Activated CD4-positive, CD25-positive, alpha-beta regulatory T cell (primary cell): ENCODE measurements at places on chromosomes 2 and 18.

DNA sequence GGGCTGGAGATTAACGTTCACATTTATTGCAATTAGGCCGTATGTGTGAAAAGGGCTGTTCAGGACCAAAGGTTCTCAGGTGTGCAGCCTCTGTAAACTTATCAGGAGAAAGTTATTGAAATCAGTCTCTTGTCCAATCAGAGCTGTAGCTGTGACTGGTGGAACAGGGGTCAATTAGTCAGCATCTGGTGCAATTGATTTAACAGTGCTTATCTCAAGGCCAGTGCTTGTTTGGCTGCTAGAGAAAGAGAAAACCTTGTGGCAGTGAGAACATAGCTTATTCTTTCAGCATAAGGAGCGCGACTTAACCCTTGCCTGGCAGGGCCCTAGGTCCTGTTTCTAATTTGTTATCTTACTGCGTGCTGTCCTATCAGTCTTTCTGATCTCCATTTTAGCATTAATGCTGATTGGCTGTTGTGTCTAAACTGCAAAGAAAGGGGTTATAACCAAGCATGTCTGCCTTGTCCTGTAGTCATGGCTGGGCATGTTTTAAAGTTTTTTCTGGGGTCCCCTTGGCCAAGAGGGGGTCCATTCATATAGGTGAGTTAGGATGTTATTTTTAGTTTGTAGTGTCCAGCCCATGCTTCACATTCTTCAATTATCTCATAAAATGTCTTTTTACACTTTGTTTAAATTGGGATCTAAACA, 66.4 kb downstream of the CYB5A start:
- no peak for DNase-seq

DNA sequence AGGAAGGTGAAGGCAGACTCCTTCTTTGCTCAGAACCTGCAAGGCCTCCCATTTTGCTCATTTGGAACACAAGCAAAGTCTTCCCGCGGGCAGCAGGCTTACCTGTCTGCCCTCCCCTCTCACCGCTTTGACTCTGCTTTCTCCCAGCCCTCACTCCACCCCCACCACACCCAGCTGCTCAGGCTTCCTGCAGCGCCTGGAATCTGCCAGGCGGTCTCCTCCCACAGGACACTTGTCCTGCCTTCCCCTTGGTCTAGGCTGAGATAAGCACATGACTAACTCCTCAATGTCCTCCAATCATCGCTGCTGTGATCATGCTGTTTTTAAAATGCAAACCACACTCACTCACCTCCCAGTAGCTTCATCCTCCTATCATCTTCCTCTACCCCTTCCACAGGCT, 430.0 kb downstream of the ZNF516 start:
- DNase-seq: no peak

DNA sequence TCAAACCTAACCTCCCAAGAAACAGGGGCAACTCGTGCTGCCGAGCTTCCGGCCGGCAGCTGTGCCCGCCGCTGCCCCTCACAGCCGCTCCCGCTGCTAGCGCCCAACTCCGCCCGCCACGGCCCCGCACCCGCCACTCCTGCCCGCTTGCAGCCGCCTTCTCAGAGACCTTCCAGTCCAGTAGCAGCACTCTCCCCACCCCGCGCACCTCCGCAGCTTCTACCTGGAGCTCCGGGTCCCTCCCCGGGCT, 722 bp upstream of the C2orf15 start:
- no peak for DNase-seq

DNA sequence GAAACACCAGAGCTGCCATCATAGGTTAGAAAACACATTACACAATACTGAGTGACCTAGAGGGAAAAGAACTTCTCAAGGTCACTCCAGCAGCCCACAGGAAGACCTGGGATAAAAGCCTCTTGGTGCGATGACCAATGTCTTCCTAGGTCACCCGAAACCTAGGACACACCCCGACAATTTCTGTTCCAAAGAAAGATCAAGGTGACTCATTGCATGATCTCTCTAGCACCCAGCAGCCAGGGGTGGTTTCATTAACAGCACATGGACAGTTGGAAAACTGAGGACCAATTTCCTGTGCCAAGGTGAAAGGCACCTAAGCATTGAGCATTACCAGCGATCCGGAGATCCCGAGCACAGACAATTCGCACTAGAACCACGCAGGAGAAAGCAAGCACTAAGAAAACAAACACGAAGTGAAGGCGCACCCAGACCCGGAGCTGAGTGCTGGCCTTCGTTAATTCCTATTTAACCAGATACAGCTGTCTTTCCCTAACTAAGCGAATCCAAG, 1.5 kb downstream of the CACNB4 start:
- no peak for DNase-seq

DNA sequence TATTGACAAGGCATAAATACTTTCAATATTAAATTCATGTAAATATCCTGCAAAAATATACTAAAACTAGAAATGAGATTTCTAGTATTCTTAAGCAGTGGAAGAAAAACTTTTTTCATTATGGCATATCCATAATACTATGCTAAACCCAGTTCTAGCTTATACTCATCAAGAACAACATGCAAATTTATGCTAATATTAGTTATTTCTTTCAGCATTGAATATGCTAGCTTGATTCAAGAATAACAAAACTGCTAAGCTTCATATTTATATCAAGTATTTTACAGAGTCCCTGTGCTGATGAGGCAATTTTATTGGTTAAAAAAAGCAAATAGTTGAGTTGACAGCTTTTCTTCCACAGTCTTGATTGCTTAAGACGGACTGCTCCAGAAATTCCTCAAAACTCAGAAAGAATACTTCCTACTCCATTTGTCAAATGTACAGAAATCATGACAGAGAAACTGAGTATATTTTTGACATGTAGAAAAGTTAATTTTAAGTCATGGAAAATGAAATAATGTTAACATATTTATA, 105.0 kb downstream of the PIGN start:
- no peak for DNase-seq

- DNase-seq: no peak
These were observed 207.2 kb downstream of the NAPG start for GRCh38 chr18:10732990-10733389.

DNA sequence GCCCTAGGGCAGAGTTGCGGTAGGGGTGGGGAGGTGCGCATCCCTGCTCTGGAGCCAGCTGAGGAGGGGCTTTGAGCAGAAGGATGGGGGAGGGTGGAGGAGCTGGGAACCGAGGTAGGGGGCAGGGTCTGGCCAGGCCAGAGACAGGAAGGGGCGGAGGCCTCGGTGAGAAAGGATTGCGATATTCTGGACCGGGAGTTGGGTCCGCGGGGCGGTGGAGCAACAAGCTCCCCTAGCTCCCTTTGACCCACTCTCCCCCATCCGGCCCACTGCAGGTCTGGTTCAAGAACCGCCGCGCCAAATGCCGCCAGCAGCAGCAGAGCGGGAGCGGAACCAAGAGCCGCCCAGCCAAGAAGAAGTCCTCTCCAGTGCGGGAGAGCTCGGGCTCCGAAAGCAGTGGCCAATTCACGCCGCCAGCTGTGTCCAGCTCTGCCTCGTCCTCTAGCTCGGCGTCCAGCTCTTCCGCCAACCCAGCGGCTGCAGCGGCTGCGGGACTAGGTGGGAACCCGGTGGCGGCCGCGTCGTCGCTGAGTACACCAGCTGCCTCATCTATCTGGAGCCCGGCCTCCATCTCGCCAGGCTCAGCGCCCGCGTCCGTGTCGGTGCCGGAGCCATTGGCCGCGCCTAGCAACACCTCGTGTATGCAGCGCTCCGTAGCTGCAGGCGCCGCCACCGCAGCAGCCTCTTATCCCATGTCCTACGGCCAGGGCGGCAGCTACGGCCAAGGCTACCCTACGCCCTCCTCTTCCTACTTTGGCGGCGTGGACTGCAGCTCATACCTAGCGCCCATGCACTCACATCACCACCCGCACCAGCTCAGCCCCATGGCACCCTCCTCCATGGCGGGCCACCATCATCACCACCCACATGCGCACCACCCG, 4.8 kb downstream of the OTX1 start:
- no peak for DNase-seq

GRCh38 chr2:229235131-229235914, 35.8 kb downstream of the PID1 start:
- DNase-seq: no peak

- DNase-seq: no peak
These were observed 57.9 kb upstream of the CD226 start for GRCh38 chr18:70005580-70005979.

DNA sequence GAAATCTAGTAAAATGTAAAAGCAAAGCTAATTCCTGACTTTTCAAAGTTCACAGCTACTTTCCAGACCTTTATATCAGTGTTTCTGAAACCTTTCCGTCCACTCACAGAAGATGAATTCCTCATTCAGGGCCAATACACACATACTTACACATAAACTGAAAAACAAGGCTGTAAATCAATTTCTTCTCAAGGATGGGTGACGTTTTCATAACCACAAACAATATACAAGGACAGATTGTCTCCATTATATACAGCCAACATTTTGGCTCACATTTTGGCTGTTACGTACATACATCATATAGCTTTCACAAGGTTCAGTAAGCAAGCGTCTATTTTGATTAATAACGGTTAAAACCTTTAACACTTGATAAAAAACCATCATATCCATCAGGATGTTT, 1.4 kb downstream of the RPRD1A start:
- no peak for DNase-seq

DNA sequence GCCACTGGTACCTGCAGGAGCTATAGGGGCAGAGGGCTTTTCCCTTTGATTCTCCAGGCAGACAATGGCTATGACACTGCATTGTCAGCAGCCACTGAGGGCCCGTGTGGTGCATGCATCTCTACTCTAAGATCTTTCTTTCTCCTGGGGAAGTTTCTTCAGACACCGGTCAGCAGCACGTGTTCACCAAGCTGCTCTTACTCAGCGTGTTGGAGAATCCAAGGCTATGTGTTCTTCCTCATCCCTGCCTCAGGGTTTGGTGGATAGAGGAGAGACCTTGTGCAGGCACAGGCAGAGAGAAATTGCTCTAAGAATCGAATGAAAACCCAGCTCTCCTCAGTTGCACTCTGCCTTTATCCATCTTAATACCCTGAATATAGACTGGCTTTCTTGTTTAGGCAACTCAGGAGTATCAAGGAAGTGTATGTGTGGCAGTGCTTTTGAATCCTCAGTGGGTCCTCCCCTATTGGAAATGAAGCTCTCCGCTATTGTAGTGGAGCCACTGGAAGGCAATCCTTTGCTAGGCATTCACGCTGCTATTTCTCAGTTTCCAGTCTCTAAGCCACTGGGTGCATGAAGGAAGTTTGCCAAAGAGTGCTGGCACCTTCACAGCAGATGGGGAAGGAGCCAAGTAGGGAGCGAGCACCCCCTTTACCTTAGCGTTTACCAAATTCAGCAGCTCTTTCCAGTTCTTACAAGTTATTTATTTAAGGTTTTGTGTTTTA, 86.9 kb upstream of the EML6 start:
- DNase-seq: no peak

DNA sequence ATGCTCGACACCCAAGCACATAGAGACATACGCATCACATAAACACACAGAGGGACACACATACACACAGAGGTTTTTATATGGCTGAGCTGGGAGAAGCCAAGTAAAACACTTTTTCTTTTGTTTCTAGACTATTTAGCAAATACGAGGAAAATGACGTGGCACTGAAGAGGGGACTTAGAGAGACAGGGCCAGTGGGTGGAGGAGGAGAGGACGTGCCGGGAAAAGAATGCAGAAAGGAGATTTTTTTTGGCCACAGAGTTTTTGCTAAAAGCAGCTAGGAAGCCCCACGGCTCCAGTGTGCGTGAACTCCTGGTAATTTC, 168.5 kb upstream of the KLF7 start:
- DNase-seq: no peak

DNA sequence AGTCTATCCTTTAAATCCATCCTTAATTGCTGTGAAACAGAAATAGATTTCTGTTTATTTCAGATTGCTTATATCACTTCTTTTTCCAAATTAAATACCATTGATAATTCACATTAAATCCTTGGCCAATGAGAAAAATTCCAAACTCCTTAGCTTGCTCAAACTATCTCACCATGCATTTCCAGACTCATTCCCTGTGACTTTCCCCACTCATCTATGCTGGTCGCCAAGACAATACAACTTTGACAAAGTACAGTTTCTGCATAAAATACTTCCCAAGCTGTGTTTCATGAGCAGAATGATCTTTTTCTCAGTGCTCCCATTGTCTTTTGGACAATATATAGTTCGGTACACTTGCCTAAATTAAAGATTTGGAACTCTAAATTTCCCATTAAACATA, 575.6 kb downstream of the CPS1 start:
- DNase-seq: no peak

DNA sequence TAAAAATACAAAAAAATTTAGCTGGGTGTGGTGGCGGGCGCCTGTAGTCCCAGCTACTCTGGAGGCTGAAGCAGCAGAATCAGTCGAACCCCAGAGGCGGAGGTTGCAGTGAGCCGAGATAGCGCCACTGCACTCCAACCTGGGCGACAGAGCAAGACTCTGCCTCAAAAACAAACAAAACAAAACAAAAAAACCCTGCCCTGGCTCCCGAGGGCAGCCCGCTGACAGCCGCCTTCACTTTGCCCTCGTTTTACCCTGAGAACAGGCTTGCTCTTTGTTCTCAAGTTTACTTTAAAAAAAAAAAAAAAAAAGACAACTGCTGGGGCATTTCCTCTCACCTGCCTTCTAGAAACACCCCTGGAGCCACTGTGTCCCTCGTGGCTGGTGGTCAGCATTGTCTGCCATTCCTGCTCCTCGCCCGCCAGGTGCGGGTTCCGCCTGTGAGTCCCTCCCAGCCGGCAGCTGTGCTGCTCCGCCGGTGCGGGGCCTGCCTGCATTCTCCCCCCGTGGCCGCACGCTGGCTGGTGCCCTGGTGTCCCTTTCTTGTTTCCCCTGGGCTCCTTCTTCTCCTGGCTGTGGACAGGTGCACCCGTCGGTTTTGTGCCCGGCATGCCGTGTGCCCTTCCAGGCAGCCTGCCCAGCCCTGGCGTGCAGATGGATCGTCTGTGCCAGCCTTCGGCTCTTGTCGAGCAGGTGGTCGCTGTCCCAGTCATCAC, 105.7 kb downstream of the USP40 start:
- no peak for DNase-seq

DNA sequence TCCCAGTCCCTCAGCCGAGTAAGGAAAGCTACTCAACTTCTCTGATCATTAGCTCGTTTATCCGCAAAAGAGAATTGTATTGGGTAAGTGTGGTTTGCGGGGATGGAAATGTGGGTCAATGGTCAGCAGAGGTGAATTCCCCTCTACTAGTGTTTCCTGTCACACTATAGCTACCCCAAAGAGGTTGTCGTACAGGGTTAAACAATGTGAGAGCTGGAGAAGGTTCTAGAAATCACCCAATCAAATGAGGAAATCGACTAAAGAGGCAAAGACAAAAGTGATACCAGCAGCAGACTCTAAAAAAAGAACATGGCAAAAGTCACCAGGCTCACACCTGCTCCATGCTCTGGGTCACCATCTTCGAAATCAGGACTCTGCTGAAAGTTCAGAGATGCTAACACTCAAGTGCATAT, 144.7 kb upstream of the ITGA4 start:
- DNase-seq: no peak

- no peak for DNase-seq
These were observed 152.8 kb downstream of the INHBB start for GRCh38 chr2:120498576-120499394.

DNA sequence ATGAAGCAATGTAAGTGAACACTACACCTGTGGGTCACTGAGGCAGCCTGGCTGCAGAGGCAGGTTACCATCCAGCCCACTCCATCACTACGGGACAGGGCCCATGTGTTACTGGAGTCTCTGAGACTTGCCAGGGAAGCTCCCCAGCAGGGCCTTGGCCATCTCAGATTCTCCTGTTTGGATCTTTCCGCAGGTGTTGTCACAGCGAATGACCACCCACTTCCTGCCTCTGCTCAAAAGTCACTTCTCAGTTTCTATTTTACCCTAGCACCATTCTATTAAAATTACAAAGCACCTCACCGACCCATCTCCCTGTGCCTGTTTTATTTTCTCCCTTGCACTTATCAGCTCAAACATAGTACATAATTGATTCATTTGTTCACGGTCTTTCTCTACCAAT, 34.5 kb upstream of the L3MBTL4 start:
- DNase-seq: no peak
